ENCODE measurements at places on chromosomes 12 and 14. TPM values are rescaled to one million over a fixed set of nuclear protein-coding genes. Genes with fewer than 3 reads are reported as not detected.

DNA sequence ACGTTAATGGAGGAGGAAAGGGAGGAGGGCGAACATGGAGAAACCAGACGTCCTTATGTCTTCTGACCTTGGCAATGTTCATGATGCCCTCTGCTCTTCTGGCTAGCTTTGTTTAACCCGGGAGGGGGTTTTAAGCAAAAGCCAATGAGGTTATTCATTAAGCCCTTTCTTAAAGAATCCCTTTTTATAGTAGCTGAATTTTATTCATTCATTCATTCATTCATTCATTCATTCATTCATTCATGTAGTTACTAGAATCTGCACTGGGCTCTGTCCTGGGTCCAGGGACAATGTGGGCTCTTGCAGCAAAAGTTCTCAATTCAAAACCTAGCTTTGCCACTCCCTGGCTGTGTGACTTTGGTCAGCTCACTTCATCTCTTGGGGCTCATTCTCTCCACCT lies 14.0 kb downstream of the LHX5 start:
- DNase-seq = no peak
- no peak overlapping the region for H3K4me3 ChIP-seq
- H3K36me3 ChIP-seq = no peaks in the 10 kb centered on the region
- peaks cover 3% of the 10 kb centered on the region for H3K4me1 ChIP-seq
- no peak overlapping the region for H3K27ac ChIP-seq

HCAR1 gene
- 1.2 TPM for total RNA-seq

FOXM1 gene
- total RNA-seq = 24.9 TPM

- no peak overlapping the region for H3K4me3 ChIP-seq
- peaks cover 5% of the 10 kb centered on the region for H3K4me1 ChIP-seq
- no peaks in the 10 kb centered on the region for H3K27me3 ChIP-seq
- no peaks in the 10 kb centered on the region for H3K36me3 ChIP-seq
- no peak overlapping the region for H3K27ac ChIP-seq
- DNase-seq = no peak
These were observed 97.4 kb downstream of the LMNTD1 start for GRCh38 chr12:25455696-25456095.

KRT1 gene
- total RNA-seq = not detected

AEBP2 gene
- total RNA-seq = 58.4 TPM

RIC8B gene
- total RNA-seq = 18.3 TPM

PRIMA1 gene
- total RNA-seq = 2.3 TPM

DNA sequence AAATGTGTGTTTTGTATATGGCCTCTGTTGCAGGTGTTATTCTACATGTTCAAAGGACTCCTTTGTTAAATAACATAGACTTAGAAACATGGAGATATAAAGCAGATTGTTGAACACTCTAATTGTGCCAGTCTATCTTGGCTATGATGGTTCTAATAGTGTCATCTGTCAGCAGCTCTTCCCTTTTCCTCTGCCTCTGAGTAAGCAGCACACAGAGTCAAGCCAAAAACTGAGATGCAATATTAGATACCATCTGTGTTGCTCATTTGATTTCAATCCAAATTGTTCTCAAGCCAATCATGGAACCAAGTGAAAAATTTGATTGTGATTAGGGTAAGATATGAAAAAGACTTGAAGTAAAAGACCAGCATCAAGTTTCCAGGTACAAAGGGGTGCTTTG lies 871.1 kb upstream of the MGAT4C start:
- no peaks in the 10 kb centered on the region for H3K4me1 ChIP-seq
- no peak overlapping the region for H3K4me3 ChIP-seq
- no peak for DNase-seq
- H3K36me3 ChIP-seq = no peaks in the 10 kb centered on the region
- H3K27me3 ChIP-seq = no peaks in the 10 kb centered on the region

- peaks cover 12% of the 10 kb centered on the region for H3K4me1 ChIP-seq
- H3K27ac ChIP-seq = no peak overlapping the region
- H3K4me3 ChIP-seq = no peak overlapping the region
- no peaks in the 10 kb centered on the region for H3K36me3 ChIP-seq
These were observed 3.0 kb upstream of the ZDHHC22 start for GRCh38 chr14:77144412-77145115.

GRCh38 chr12:132415327-132416120 lies 74.4 kb upstream of the FBRSL1 start:
- H3K4me3 ChIP-seq = no peak overlapping the region
- H3K27ac ChIP-seq = no peak overlapping the region
- H3K27me3 ChIP-seq = peaks cover 49% of the 10 kb centered on the region
- no peaks in the 10 kb centered on the region for H3K36me3 ChIP-seq
- H3K4me1 ChIP-seq = no peaks in the 10 kb centered on the region

DNA sequence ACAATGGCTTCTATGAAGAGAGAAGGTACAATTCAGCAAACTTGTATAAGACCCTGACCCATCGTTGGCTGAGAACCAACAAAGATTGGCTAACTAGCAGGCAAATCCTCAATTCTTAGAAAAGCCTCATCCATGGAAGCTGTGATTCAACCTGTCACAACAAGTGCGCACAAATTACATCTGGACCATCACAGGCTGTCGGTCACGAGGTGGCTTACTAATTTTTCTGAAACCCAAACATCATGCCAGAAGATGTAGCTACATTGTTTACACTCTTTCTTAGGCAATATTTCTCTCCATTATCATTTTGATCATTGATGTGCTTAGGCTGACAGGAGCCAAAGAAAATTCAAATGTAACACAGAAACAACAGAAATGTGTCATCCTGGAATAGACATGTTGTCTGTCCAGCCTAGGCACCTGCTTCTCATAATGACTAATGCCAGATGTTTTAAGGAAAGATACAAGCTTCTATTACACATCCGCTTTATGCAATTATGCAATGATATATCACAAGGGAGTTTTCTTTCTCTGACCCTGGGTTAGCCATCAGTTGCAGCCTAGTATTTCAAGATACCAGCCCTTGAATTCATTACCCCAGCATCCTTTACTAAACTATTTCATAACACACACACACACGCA lies 92.9 kb upstream of the DIO2 start:
- H3K27me3 ChIP-seq = peaks cover 2% of the 10 kb centered on the region
- no peaks in the 10 kb centered on the region for H3K36me3 ChIP-seq
- H3K4me3 ChIP-seq = no peak overlapping the region
- no peak overlapping the region for H3K27ac ChIP-seq
- no peak for DNase-seq
- no peaks in the 10 kb centered on the region for H3K4me1 ChIP-seq

DNA sequence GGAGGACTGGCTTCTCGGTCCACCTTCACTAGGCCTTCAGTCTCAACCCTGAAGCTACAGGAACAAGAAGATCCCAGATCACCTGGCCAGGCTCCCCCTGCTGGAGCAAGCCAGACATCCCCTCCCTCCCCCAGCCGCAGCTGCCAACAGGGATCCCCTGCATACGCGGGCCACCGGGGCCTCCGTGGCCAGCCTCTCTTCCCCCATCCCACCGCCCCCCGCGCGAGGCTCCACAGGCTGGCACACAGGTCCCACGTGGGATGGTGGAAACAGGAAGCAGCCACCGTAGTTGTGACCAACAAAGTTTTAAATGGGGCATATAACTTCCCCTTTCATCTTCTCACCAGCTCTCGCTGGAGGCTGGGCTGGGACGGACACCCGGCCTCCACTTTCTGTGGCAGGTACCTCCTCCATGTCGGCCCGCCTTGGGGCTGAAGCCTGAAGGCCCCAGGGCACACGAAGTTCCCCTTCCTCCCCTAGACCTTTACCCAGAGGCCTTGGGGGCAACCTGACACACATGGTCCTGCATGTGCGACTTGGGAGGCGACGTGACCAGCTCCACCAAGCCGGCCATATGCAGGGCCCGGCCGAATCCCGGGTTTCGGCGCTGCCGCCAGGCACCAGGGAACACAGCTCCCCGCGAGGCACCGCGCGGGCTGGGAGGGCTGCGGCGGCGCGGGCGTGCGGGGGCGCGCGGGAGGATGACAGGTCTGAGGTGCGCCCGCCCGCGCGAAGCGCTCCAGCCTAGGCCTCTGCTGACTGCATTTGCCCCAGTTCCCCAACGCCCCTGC lies 44.4 kb upstream of the PNMA1 start:
- no peaks in the 10 kb centered on the region for H3K27me3 ChIP-seq
- H3K27ac ChIP-seq = peak overlapping the region; percentile 95
- no peaks in the 10 kb centered on the region for H3K36me3 ChIP-seq
- peaks cover 81% of the 10 kb centered on the region for H3K4me1 ChIP-seq

SOAT2 gene
- 0.13 TPM for total RNA-seq

GRCh38 chr12:53097564-53098353 lies at the start of gene IGFBP6:
IGFBP6 (plus strand) TSS chr12:53097667; CDS start chr12:53097718, 51 bp downstream.
- H3K4me3 ChIP-seq = peak within 1 kb of the TSS; percentile 74
- H3K36me3 ChIP-seq = peaks cover 4% of the 10 kb centered on the region
- peaks cover 41% of the 10 kb centered on the region for H3K4me1 ChIP-seq
- H3K27ac ChIP-seq = peak within 1 kb of the TSS; percentile 96
- DNase-seq = peak; percentile 58

SELPLG gene
- total RNA-seq = 0.47 TPM

GRCh38 chr12:1080520-1081223 lies 89.6 kb downstream of the ERC1 start:
- no peaks in the 10 kb centered on the region for H3K27me3 ChIP-seq
- H3K27ac ChIP-seq = no peak overlapping the region
- H3K36me3 ChIP-seq = peaks cover 3% of the 10 kb centered on the region
- H3K4me1 ChIP-seq = peaks cover 15% of the 10 kb centered on the region
- H3K4me3 ChIP-seq = no peak overlapping the region

DNA sequence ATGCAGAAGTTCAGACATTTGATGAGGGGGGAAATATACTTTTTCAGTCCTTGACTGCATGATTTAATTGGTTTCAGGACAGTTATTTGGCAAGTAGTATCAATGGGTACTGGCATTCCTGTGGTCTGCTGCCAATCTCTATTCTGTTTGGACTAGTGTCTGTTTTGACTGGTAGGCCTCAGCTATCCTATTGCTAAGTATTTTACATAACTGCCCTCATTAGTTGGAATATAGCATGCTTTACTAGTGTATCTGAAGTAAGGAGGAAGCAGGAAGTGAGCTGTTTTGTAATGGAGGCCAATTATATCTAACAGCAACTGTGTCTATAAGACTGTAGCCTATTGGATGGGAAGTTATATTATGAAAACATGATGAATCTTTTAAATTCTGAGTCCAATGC lies 104.3 kb downstream of the FLRT2 start:
- no peak overlapping the region for H3K27ac ChIP-seq
- peaks cover 2% of the 10 kb centered on the region for H3K4me1 ChIP-seq
- H3K4me3 ChIP-seq = no peak overlapping the region
- no peak for DNase-seq

DNA sequence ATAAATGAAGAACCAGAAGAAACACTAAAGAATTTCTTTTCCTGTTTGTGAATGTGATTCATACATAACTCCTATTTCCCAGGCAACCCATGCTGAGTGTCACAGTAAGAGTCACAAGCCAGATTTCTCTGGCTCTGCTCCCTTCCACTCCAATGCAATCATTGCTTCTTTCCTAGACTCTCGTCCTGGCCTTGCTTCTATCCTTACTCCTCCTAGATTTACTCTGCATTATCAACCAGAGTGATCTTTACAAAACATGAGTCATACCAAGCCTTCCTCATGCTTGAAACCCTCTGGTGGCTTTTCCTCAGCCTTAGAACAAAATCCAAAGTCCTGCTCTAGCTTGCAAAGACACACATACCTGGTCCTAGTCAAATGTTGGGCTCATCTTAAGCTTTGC lies 13.3 kb downstream of the IL22 start:
- H3K27me3 ChIP-seq = no peaks in the 10 kb centered on the region
- no peaks in the 10 kb centered on the region for H3K36me3 ChIP-seq
- H3K4me3 ChIP-seq = no peak overlapping the region
- no peak overlapping the region for H3K27ac ChIP-seq
- H3K4me1 ChIP-seq = peaks cover 52% of the 10 kb centered on the region
- no peak for DNase-seq

GRCh38 chr14:95396221-95396620 lies 76.5 kb upstream of the CLMN start:
- H3K27me3 ChIP-seq = no peaks in the 10 kb centered on the region
- H3K36me3 ChIP-seq = no peaks in the 10 kb centered on the region
- no peak for DNase-seq

- H3K27ac ChIP-seq = peak overlapping the region; percentile 91
- H3K4me1 ChIP-seq = peaks cover 23% of the 10 kb centered on the region
- H3K36me3 ChIP-seq = peaks cover 23% of the 10 kb centered on the region
- DNase-seq = no peak
- H3K4me3 ChIP-seq = peak overlapping the region; percentile 88
These were observed 1.5 kb downstream of the FKBP4 start for GRCh38 chr12:2796187-2796666.

DNA sequence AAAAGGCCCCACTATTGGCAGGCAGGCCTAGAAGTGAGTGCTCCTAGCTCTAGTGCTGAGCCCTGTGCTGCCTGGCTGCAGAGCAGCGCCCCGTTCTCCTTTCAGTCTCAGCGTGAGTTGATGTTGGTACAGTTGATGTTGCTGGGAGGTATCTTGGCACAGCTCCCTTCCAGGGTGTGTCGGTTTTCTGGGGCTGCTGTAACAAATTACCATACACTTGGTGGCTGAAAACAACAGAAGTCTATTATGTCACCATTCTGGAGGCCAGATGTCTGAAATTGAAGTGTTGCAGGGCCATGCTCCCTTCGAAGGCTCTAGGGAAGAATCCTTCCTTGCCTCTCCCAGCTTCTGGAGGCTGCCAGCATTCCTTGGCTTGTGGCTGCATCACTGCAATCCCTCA lies 151.4 kb downstream of the TSPAN9 start:
- no peak overlapping the region for H3K4me3 ChIP-seq
- no peaks in the 10 kb centered on the region for H3K27me3 ChIP-seq
- no peak for DNase-seq
- peaks cover 9% of the 10 kb centered on the region for H3K36me3 ChIP-seq
- no peak overlapping the region for H3K27ac ChIP-seq

NRIP2 gene
- total RNA-seq = not detected

- no peak overlapping the region for H3K27ac ChIP-seq
- no peaks in the 10 kb centered on the region for H3K27me3 ChIP-seq
- peaks cover 7% of the 10 kb centered on the region for H3K36me3 ChIP-seq
- H3K4me3 ChIP-seq = no peak overlapping the region
- no peaks in the 10 kb centered on the region for H3K4me1 ChIP-seq
- no peak for DNase-seq
These were observed 314.8 kb upstream of the FKBP4 start for GRCh38 chr12:2479851-2480535.

- no peaks in the 10 kb centered on the region for H3K27me3 ChIP-seq
- H3K36me3 ChIP-seq = peaks cover 5% of the 10 kb centered on the region
- no peak overlapping the region for H3K27ac ChIP-seq
These were observed 28.8 kb downstream of the PHLDA1 start for GRCh38 chr12:76002598-76003354.

GRCh38 chr12:88035907-88036289 lies 6.7 kb upstream of the C12orf50 start:
- peak overlapping the region; percentile 98 for H3K4me3 ChIP-seq
- peak overlapping the region; percentile 30 for H3K27ac ChIP-seq
- no peak for DNase-seq
- H3K27me3 ChIP-seq = no peaks in the 10 kb centered on the region
- H3K4me1 ChIP-seq = peaks cover 40% of the 10 kb centered on the region

- peaks cover 65% of the 10 kb centered on the region for H3K27me3 ChIP-seq
- H3K4me3 ChIP-seq = no peak overlapping the region
- no peaks in the 10 kb centered on the region for H3K36me3 ChIP-seq
- H3K4me1 ChIP-seq = peaks cover 31% of the 10 kb centered on the region
- no peak for DNase-seq
These were observed 5.3 kb downstream of the SSTR1 start for GRCh38 chr14:38213001-38213400.

CHMP4A gene
- total RNA-seq = 44.7 TPM

Measured in mesothelial cell of epicardium (in vitro differentiated cells).